ENCODE measurements at places on chromosomes 6 and 20.

- DNase-seq, result no peak
Measured at GRCh38 chr20:47020231-47020630, 125.6 kb downstream of the EYA2 start.

- DNase-seq, result no peak
Measured at GRCh38 chr20:46071573-46071972, 18.2 kb downstream of the NCOA5 start.

DNA sequence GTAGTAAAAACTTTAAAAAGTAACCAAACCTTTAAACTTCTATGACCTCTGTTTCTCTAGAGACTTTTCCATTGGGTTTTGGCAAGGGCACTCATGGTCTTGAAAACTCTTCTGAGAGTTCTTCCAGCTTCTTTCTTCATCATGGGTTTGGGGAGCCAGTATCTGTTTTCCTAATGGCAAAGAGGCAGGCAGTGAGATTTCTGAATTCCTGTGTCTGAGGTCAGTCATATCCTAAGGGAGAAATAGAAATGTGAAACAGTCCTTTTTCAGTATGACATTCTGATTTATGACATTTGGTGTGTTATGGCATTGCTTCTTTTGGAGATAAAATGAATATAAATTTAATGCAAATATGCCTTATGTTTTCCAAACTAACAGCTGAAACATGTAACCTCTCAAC lies 518.5 kb upstream of the MARCKS start:
- DNase-seq, result no peak

GRCh38 chr6:37451441-37452193 lies 18.6 kb downstream of the CMTR1 start:
- no peak for DNase-seq

DNA sequence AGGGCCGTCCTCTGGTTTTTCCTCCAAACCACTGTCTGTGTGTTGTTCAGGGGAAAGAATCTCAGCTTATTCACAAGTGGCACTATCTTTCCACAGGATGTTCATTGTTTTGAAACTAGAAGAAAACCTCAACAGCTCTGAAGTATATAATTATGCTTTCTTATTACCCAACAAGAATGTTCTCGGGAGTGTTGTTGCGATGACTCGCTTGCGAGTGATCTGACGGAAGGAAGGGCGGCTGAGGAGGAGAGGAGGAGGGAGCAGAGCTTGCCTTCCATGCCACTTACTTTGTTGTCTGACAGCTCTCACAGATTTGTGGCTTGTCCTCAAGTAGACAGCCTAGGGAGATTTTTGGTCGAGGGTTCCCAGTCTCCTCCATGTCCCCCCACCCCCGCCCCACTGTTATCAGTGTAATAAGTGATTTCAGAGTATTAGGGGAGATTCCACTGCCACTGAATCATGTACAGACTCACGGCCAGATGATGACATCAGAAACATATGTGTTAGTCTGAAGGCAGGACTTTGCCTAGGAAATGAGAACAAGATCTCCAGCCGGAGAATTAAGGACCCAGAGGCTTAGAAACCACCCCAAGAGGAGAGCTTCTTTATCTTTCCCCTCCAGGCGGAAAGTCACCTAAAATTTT lies 80.7 kb upstream of the CCN6 start:
- peak; percentile 54 for DNase-seq

- no peak for DNase-seq
Measured at GRCh38 chr6:54282186-54282585, 26.1 kb upstream of the TINAG start.

GRCh38 chr6:105014954-105015353 lies 58.0 kb downstream of the LIN28B start:
- DNase-seq, result no peak

- no peak for DNase-seq
Measured at GRCh38 chr20:59708326-59708725, 104.0 kb downstream of the PHACTR3 start.

DNA sequence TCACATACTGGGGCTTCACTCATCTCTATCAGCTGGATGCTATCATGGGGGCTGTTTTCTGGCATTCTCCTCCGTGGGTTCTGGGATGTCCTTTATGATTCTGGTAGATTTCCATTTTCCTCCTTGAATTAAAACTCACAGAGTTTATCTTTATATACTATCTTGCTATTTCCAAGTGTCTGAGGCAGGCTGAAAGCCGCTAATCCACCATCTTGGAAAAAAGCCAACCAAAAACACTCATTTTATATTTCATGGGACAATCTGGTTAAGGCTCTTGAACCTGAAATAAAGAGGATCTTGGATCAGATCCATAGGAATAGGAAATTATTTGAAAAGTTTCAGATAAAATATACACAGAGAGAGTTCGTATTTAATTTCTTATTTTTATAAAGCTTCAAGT lies 86.0 kb downstream of the AFG1L start:
- no peak for DNase-seq

GRCh38 chr20:1827974-1828785 lies 67.0 kb upstream of the SIRPA start:
- DNase-seq, result no peak

DNA sequence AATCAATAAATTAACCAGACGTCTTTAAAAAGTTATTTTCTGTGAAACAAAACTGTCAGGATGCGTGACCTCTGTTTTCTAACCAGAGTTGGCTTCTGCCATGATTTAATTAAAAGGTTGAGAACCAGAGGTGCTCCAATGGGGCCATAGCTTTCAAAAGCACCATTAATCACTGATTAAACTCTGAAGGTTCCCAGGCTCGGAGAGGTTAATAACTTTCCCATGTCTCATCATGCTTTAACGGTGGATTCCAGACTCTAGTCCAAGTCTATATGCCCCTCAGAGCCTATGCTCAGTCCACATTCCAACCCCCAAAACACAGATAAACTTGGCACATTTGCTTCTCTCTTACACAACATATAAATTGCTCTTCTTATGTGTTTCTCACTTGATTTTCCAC lies 95.5 kb downstream of the SNAP91 start:
- DNase-seq, result no peak
